Stimulated activated CD4-positive, alpha-beta T cell treated with anti-CD3 and anti-CD28 coated beads, Interleukin-12 subunit alpha, Interleukin-12 subunit beta, amount 100 ng/mL, for 24 hours (primary cell): ENCODE measurements at places on chromosomes 5 and 9.

DNA sequence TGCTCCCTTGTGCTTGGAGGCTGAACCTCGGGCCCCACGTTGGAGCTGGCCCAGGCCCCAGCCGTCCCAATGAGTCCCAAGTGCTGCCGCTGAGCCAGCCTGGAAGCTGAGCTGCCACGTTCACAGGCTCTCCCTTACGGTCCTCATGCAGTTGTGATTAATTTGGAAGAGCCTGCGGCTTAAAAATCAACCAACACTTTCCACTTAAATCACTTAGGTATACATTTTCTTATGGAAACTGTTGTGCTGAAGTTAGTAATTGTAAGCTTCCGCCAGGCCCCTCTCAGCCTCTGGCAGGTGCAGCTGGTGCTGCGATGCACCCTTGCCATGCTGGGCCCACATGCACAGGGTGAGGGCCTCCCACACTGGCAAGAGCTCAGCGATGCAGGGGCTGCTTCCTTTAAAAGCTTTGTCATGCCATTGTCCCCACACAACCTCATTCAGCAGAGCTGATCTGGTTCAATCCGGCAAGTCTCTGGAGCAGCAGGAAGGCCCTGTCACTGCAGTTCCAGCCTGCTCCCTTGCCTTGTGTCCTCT is 61.0 kb downstream of the IPPK start:
- DNase-seq = no peak

- no peak for DNase-seq
Observed at GRCh38 chr5:75675783-75676182, 41.5 kb downstream of the POC5 start.

- no peak for DNase-seq
Observed at GRCh38 chr5:160846642-160847041, 5.4 kb downstream of the ATP10B start.

DNA sequence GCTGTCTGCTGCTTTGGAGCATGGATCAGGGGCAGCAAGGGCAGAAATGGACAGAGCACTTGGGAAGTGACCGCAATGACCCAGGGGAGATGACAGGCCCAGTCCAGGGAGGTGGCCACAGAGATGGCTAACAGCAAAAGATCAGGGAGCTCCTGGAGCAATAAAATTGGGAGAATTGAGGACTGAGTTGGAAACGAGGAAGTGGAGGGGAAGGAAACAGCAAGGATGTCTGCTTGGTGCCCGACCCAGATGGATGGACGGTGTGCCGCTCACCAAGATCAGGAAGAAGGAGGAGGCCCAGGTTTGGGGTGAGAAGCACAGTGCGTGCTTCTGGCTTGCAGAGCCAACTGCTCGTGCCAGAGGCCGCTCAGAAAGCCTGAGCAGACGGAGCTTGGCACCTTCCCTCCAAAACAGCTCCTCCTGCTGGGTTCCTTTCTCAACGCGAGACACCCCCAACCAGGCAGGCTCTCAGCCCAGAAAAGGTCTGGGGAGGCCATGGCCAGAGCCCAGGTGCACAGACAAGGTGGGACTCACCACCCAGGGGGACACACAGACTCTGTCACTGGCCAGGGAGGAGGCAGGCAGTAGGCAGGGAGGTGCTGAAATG is 1.7 kb upstream of the SLC34A1 start:
- no peak for DNase-seq

GRCh38 chr9:133470427-133470924 is 8.4 kb downstream of the SLC2A6 start:
- DNase-seq = no peak
